Muscle of leg (tissue), 16 donors: ENCODE measurements at places on chromosomes 6 and 20. TPM values are rescaled to one million over a fixed set of nuclear protein-coding genes. Genes with fewer than 3 reads are reported as not detected.

DNA sequence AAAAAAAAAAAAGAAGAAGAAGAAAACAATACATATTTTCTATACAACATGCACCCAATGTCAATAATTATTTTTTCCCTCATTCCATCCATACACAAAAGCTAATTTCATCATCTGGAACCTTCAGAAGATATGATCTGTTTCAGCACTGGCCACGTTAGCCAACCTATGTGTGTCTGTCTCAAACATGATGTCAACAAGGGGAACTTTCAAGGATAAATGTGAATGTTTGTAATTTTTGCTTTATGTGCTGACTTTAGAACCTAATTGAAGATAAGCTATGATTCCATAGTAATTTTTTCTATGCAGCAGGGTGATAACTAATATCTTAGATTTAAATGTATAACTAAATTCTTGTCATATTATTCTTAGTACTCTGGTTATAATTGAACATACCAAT lies 37.9 kb downstream of the IPCEF1 start:
- no peak for DNase-seq

DNA sequence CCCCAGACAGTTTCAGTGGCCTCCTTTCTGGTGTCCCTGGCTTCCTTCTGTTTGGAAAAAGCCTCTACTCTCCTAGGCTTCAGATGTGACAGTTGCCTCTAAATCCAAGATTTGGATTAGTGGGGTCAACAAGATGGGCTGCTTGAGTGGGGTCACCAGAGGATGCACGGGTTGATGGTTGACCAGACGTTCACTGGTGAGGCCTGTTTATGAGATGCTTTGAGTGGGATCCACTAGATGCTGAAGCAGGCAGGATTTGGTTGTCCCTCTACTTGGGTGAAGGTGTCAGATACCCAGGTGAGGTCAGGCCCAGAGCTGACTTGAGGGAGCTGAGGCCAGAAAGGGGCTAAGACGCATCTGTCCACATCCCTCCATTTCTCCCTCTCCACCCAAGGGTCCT lies 8.1 kb upstream of the DLGAP4 start:
- DNase-seq: no peak

DNA sequence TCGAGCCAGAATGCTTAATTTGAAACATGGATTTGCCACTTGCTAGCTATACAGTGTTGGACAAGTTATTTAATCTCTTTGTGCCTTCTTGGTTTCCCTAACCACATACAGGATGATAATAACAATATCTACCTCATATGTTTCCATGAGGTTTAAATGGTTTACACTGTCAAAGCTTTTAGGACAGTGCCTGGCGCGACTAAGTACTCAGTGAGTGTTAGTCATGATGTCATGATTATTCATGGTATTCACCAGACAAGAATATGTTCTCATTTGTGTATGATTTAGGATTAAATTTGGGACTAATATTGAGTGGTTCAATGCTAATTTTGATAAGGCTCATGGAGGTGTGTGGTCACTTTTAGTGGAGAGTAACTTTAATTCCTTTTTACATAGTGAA lies 167.4 kb downstream of the EYA4 start:
- DNase-seq: no peak

DNA sequence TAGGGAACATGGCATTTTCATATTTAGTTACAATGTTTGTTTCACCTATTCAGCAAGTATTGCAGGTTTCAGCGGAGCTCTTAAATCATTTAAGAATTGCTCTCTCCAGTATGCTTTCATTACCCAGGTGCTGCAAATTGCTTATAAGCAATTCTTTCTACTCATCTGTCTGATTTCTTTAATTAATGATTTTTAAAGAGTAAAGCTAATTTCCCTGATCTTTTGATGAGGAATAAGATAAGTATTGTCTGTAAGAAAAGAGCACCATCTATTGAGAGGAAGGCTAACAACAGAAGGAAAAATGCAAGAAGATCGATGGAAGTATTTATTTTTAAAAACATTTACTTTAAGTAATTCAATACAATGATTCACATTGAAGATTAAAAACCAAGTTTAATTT lies 2.0 kb downstream of the OPRM1 start:
- no peak for DNase-seq

DNA sequence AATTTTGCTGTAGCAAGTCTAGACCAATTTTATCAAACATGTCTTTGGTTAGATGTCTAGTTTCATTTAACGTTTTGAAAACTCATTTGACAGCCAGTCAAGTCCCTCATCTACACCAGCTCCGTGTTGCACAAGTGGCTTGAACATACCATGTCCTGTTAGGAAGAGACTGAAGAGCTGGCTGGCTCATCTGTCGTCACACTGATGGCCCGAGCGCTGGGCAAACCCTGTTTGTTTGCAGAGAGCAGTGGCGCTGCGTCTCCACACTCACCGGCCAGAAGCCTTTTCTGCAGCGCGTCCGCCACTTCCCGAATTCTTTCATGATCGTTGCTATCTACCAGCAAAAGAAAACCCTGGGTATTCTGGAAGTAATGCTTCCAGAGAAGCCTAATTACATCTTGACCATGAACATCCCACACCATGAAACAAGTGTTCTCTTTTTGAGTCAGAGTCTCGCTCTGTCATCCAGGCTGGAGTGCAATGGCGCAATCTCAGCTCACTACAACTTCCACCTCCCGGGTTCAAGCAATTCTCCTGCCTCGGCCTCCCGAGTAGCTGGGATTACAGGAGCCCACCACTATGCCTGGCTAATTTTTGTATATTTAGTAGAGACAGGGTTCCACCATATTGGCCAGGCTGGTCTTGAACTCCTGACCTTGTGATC lies 10.7 kb upstream of the TCFL5 start:
- no peak for DNase-seq

DNA sequence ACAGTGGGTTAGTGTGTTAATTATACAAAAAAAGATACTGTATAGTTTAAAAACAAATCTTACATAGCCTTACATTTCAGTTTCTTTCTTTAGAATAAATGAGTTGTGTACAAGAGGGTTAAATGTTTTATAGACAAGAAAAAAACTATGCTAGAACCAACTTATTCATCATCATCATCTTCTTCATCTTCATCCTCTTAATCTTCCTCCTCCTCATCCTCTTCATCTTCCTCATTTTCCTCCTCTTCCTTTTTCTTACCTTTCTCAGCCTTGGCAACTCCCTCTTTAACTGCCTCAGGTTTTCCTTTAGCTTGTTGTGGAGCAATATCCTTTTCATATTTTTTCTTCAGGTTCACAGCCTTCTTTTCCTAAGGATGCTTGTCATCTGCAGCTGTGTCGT lies 53.7 kb downstream of the RPS12 start:
- DNase-seq: no peak

DNA sequence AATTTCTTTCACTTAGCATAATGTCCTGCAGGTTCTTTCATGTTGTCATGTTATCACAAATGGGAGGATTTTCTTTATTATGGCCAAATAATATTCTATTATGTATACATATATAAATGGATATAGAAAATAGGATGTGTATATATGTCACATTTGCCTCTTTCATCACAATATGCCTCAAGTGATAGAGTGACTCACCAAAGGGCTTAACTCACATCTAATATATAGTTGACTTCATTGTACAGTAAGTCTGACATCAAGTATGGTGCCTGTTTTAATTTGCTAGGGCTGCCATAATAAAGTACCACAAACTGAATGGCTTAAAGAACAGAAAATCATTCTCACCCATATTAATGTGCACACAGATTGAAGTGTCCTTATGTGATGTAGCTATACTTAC lies 436.1 kb upstream of the FLRT3 start:
- DNase-seq: no peak

Gene DEFB132
- polyA plus RNA-seq: not detected

Gene MAP7
- polyA plus RNA-seq: 0.14 TPM

Gene DLK2
- 2.1 TPM for polyA plus RNA-seq
